Umbilical cord (tissue), 2 donors: ENCODE measurements at places on chromosomes 6 and 20.

DNA sequence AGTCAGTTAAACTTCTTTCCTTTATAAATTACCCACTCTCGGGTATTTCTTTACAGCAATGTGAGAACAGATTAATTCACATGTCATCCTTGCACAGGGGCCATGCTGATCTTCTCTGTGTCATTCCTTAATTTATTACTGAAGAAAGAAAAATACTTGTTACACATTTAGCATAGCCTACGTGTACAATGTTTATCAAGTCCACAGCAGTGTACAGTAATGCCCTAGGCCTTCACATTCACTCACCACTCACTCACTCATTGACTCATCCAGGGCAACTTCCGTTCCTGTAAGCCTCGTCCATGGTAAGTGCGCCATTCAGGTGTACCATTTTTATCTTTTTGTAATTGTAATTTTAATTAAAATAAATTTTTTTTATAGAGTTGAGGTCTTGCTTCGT is 73.6 kb downstream of the RSPH3 start:
- no peak for DNase-seq

- DNase-seq = no peak
Observed at GRCh38 chr6:136521427-136521826, 28.8 kb downstream of the MAP7 start.

GRCh38 chr6:138999949-139000725 is 12.1 kb upstream of the REPS1 start:
- no peak for DNase-seq

DNA sequence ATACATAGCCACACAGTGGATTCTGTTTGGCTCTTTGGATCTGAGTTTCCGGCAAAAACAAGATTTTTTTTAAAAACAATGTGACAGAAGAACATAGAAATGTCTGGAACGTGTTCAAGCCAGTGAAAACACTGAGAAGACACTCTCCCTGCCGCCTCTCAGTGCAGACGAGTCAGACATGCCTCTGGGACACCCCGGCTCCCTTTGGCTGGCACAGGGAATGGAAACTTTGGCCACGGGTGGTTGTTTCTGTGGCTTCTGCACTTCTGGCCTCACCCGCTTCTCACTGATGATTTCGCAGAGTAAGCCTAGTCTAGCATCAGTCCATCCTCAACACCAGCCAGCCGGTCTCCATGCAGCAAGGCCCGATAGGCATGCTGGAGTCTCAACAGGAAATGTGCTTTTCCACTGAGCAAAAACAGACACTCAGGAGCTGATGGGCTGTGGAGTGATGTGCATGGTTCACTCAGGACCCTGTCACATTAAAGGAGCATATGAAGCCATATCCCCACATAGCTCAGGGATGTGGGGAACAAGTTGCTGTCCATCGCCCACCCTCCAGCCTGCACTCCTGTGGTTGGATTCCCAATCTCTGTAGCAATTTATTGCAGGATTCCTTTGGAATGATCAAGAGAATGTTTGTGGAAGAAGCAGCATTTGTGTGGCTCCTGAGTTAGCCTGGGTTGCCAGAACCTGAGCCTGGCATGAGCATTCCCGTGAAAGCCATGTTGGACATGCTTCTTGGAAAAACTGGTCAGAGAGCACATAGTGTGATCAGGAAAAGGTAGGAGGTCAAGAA is 262.0 kb upstream of the RIN2 start:
- peak; percentile 10 for DNase-seq

- no peak for DNase-seq
Observed at GRCh38 chr6:157188213-157188612, 135.1 kb downstream of the TMEM242 start.

DNA sequence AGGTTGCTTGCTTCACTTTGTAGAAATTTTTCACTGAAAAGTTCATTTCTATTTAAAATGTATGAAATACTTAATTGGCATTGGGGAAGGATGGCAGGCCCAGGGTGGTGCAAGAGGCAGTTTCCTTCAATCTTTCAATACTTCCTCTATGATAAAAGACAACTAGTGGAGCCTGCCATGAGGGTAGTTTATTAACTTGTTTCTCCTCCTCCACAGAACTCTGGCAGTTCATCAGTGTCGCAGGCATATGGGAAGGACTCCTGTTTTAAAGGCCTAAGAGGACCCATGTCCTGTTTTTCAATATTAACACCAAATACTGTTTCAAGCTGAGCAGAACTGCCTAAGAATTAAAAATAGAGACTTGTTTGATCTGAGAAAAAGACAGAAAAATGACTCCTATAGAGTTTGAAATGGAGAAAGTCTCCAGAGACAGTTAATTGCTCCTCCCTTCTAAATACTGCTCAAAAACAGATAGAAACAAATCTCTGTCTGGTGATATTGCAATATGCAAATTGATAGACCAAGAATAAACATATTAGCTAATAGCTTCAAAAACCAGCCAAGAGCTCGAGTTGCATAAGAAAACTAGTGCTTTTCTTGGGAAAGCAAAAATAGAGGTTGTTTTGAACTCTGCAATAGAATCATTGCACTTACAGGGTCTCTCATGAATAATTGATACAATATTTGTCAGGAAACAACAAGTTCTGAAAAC is 665.7 kb upstream of the SLC35B3 start:
- no peak for DNase-seq

DNA sequence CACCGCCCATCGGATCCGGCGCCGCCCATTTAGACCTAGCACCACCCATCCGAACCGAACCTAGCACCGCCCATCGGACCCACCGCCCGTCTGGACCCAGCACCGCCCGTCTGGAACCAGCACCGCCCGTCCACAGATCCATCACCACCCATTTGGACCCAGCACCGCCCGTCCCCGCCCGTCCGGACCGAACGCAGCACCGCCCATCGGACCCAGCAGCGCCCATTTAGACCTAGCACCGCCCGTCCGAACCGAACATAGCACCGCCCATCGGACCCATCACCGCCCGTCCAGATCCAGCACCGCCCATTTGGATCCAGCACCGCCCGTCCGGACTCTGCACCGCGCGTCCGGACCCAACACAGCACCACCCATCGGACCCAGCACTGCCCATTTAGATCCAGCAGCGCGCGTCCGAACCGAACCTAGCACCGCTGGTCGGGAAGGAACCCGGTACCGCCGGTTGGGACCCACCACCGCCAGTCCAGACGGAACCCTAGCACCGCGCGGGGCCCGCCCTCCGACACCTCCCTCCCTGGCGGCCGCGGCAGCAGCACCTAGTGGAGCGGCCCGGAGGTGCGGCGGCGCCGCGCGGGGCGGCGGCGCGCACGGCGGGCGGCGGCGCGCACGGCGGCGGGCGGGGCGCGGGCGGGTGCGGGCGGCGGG is 348 bp upstream of the AFDN start:
- DNase-seq = peak; percentile 52

DNA sequence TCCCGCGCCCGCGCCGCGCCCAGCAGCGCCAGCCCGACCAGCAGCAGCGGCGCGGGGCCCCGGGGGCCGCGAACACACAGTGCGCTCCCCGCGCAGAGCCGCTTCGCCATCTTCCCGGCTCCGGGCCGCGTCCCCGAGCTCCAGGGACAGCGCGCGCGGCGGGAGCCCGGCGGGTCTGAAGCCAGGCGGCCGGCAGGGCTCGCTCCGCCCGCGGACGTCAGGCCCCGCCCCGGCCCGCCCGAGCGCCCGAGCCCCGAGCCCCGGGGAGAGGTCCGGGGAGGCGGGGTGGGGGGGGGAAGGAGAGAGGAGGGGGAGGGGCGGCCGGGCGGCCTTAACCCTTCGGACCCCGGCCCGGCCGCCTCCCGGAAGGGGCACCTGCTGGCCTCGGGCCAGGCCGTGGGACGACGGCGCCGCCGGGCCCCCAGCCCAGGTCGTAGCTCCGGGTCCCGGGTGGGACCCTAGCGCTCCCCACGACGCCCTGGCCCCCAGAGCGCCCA is at the start of gene LAMA5:
Gene LAMA5 (minus strand): TSS at position 177 of the 497 bp plus-strand sequence. CDS start 67 bp downstream, at position 110.
- DNase-seq = peak; percentile 56
